ENCODE measurements at places on chromosomes 13 and 19.
A peak's percentile ranks its signal among the peaks of the same experiment; 100 is the strongest.

- no peak for DNase-seq
Observed at GRCh38 chr13:61531383-61532065, 115.9 kb upstream of the PCDH20 start.

- peak; percentile 75 for DNase-seq
Observed at GRCh38 chr13:34361560-34361959, 543.6 kb downstream of the RFC3 start.

DNA sequence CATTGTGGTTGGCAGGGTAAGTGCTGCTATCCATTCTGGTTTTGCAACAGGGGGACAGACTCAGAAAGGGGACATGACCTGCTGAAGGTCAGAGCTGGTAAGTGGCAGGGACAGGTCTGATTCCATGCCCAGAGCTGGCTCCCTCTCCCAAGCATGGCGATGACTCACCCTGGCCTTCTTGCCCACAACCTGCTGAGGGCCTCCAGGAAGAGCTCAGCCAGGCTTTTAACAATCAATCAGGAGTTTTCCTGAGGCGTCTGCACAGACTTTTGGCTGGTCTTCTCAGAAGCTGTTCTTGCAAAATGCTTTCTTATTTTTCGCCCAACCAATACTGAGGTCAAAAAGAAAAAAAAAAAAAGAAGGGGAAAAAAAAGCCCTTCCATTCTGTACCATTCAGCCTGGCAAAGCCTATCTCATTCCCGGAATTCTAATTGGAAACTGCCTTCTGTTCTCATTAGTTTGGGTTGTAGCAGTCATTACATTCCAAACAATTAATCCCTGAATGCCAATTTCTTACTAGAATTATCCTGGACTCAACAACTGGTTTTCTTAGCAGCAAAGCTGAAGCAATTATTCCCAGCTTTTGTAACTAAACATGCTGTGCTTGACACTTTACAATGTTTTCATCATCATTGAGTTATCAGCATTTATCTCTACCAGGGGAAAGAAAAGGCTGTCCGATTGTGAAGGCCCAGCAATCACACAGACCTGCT is 17.7 kb downstream of the SIAH3 start:
- peak; percentile 45 for DNase-seq

DNA sequence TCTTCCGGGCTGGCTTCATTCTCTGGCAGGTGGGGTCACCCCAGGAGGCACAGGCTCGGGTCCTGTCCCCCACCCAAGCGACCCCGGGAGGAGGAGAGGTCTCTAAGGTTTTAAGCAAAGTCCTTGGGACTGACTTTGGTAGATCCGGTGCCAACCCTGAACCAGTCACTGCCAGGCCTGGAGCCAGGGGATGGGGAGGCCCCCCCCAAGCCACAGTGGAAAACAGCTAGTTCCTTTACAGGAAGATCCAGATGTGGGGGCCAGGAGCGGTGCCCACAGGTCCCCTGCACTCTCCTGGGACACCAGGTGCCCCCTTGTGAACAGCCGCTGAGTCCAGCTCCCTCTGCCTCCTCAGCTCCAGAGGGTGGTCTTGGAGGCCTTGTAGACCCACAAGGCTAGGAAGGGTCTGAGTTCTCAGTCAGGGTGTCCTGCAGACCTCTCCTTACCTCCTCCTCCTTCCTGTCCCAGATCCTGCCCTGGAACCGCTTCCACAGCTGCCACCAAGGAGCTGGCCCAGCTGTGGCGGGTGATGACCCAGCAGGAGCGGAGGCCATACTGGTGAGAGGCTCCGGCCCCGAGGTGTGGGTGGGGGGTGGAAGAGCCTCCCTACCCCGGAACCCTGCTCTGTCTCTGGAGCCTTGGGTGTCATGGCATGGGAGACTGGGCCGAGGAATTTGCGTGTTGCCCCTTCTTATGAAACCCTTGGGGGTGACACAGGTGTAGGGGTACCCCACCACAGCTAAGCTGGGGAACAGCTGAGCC is 6.0 kb downstream of the SIX5 start:
- DNase-seq, result no peak

DNA sequence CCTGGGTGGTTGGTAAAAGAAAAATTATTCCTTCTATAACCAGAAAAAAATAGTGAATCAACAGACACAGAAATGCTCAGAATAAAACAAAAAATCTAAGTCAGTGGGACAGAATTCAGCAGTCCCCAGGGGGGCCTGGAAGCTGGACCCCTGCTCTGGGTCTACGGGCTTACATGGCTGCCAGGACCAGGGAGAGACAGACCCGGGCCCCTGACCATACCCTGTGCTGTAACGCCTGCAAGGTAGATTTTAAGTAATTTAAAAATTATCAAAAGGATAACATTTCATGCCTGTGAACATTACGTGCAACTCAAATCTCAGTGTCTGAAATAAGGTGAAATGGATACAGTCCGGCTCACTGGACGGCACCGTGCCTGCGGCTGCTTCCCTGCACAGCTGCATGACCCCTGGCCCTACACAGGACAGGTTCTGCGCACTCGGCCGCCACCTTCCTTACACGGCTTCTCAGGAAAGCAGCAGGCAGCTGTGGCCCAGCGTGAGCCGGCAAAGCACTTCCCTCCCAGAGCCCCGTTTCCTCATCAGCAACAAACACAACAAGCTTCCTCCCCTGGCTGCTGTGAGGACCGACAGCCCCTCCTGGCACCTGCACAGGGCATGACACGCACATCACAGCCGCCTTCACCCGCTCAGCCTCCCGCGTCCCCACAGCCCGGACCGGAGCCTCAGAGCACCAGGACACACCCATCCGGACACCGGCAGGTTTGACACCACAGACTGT is 22.2 kb downstream of the RASA3 start:
- peak; percentile 39 for DNase-seq

- peak; percentile 17 for DNase-seq
Observed at GRCh38 chr13:111114362-111115060, 599 bp upstream of the ARHGEF7 start.

- DNase-seq, result no peak
Observed at GRCh38 chr13:89880201-89880600, 1467.3 kb upstream of the MIR17HG start.

DNA sequence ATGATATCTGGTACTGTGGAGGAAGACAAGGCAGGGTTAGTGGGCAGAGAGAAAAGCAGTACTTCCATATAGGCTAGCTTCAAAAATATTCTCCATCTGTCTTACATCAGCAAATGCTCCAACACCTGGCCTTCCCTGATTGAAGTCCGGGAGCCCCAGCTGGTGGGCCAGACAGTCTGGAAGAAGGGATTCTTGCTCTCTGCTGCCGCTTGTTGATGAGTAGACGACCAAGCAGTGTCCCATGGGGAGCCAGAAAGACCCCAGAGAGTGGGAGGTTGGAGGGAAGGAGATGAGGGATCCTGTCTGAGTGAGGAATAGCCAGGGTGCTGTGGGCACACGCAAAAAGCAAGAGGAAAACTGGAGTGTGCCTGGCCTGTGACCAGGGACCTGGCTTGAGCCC is 95.1 kb downstream of the ATP8A2 start:
- DNase-seq, result no peak

GRCh38 chr19:5967994-5968430 is 9.9 kb downstream of the RANBP3 start:
- DNase-seq, result peak; percentile 73
